ENCODE measurements at places on chromosomes 6 and 20.

DNA sequence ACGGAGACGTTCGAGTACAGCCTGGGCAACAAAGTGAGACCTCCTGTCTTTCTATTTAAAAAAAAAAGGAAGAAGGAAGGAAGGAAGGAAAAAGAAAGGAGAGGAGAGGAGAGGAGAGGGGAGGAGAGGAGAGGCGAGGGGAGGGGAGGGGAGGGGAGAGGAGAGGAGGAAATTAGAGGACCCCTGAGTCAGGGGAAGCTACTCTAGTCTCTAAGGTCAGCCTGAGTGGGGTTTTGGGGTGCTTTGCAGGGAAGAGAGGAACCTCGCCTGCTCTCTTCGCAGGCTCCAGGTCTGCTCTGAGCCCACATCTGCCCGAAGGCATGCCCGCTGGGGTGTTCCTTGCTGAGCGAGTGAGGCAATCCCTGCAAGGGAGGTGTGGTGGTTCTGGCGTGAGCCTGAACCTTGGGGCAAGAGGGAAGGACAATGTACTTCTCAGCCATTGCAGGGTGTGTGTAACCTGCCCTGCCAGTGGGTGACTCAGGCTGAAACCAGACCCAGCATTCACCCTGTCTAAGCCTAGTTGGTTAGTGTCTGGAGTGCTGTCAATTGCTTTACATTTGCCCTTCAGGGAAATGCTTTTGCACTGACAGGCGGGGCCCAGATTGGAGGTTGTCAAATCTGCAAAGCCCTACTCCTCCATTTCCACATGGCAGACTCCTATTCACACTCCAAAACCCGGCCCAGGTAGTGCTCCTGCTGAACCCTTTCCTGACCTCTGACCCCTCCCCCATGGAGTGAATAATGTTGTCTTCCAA lies 15.3 kb upstream of the MMP9 start:
- DNase-seq = no peak

- peak; percentile 45 for DNase-seq
Measured at GRCh38 chr6:85594197-85594930, 706 bp upstream of the SNX14 start.

DNA sequence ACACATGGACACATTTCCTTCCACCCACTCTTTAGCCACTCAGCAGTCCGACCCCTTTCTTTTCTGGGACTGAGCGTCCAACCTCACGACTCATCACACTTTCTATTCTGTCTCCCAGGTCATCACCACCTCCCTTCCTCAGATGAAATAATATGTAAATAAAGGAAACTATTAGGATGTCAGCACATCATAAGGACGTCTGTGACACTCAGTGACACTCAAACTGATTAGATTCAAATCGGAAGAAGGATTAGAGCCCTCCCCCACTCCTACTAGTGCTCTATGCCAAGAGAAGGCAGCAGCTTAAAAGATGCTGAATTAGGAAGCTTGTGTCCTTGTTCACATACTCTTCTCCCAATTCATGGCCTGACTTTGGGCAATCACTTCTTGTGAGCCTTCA lies 113.6 kb downstream of the TNFRSF21 start:
- no peak for DNase-seq

GRCh38 chr6:19753826-19754225 lies 83.3 kb upstream of the ID4 start:
- no peak for DNase-seq

DNA sequence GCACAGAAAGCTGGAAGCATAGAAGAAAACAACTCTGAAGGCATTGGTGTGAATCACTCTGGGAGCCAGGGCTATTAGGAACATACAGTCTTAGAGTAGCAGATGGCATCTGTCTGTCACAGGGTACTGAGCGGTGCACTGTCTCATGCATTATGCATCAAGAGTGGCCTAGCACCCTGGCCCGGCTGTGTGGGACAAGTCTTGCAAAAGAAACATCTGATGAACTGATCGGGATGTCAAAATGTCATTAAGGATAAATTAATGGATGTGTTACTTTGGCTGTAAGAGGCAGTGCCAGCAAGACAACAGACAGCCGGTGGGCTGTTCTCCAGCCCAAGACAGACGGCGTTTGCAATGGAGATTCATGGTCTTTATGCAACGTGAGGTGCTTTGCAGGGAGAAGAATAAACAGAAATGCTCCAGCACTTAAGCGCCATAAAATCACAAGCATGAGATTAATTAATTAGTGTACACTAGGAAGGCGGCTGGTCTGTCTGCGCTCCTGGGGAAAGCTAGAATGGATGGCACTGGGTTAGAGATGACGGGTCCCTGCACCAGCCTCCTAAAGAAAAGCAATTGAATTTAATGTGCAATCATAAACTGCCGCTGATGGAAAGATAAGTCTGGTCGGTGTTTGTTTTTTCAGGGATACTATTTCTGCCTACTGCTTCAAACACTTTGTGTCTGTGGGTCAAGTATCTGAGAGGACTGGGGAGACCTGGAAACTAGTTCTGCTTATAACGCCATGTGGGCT lies 600.6 kb upstream of the CHD6 start:
- DNase-seq = no peak

DNA sequence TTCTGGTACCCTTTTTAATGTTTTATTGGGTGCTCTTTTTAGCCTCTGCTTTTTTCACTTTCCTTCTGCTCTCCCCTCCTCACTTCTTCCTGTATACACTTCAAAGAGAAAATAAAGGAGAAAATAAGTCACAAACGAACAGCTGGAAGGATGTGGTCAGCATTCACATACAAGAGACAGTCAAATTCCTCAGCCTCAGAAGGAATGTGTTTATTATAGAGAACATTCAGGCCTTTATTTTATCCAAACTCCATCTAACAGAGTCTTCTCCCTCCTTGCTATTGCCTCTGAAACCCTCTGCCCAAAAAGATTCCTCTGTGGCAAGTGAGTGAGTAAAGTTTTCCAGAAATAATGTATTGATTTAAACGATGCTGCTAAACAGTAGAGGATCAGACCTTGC lies 490.4 kb downstream of the FRK start:
- no peak for DNase-seq

- peak; percentile 79 for DNase-seq
Measured at GRCh38 chr20:62668441-62669027, 26.2 kb downstream of the SLCO4A1 start.

GRCh38 chr6:20364327-20364726 lies 37.4 kb upstream of the E2F3 start:
- DNase-seq = no peak

DNA sequence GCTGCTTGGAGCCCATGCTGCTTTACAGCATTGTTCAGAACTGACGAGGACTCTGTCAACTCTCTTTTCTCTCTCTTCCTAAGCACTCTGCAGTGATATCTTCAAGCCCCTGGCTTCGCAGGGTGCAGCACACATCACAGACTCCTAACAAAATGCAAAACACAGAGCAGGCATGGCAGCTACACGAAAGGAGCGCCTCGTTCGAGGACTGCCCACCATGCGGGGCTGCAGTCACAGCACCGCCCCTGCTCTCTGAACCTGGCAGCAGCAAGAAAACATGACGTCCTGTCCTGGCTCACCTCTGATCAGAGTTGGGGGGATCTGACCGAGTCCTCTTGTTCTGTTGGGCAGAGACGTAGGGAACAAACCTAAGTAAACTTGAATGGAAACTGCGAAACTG lies 281.7 kb downstream of the CDH26 start:
- no peak for DNase-seq

DNA sequence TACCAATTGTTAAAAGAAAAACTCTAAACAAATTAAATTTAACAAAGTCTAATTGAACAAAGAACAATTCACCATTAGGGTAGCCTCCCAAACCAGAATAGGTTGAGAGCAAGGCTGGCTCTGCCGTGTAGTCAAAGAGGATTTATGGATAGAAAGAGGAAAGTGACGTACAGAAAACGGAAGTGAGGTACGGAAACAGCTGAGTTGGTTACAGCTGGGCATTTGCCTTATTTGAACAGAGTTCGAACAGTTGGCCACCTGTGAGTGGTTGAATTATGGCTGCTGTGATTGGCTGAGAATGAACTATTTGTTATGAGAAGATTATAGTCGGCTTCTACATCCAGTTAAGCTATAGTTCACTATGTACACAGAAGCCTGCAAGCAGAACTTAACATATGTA lies 18.5 kb upstream of the ISM1 start:
- no peak for DNase-seq

DNA sequence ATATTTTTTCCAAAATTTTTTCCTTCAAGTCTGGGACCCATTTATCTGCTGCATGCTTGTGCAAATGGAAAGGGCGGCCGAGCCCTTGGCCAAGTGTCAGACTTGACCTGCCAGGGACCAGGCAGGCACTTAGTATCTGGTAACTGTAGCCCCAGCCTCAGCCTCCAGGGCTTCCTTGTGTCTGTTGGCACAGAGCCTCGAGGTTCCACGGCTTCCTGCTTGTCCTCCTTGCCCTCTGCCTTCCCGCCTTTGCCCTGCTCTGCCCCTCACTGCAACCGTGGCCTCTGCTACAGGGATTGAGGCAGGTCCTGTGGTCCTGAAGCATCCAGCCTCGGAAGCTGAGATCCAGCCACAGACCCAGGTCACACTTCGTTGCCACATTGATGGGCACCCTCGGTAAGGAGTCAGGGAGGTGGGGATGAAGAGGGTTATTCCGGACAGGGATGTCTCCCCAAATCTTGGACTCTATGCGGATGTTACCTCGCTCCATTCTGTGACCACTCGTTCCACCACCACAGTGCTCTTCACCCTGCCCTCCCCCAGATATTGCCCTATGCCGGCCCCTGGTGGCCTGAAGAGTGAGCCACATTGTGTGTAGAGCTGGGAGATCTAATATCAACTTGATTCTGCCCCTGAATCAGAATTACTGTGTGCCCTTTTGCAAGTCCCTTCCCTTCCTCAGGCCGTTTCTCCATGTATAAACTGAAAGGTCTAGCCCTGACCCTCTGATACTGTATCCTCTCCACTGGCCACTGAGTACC lies 41.5 kb upstream of the SRF start:
- no peak for DNase-seq

GRCh38 chr6:134077301-134077700 lies 24.9 kb upstream of the SLC2A12 start:
- DNase-seq = no peak

- DNase-seq = no peak
Measured at GRCh38 chr6:157339432-157339831, 16.1 kb upstream of the TMEM242 start.

- no peak for DNase-seq
Measured at GRCh38 chr20:25489221-25489871, 81.9 kb downstream of the GINS1 start.

GRCh38 chr6:15384901-15385300 lies 139.0 kb downstream of the JARID2 start:
- no peak for DNase-seq

DNA sequence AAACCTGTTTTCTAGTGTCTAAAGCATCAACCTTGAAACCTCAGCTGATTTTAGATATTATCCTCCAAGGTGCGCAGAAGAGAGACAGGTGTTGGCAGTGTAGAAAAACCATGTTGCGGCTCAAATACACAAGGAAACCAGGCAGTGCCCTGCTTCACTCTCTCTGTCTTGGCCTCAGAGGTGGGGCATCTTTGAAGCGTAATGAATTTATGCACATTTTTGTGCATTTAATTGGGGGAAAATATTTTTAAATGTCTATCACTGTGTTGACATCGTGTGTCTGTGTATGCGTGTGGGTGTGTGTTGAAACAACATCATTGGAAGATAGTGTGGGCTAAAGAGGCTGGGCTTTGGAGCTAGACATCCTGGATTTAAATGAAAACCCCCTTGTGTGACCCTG lies 334.0 kb upstream of the CHD6 start:
- no peak for DNase-seq

DNA sequence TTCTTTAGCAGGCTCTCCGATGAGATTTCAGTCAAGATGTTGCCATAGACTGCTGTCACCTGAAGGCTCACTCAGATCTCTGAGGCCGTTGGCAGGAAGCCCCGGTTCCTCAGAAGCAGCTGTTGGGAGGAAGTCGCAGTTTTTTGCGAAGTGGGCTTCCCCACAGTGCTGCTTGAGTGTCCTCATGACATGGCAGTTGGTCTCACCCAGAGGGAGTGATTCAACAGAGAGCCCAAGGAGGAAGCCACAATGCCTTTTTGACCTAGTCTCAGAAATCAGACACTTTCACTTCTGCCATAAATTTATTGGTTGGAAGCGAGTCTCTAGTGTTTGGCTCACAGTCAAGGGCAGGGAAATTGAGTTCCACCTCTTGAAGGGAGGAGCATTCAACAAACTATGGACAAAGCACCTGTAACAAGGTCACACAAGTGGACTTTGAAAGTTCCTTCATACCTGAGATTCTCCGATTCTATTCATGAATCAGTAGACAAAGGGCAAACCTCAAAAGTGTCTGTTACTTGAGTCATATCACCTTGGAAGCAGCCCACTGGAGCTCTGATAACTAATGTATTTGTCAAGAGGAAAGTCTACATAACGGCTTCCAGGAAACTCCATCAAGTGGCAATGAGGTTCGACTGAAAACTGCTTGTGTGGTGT lies 208.3 kb downstream of the TASP1 start:
- no peak for DNase-seq
